ENCODE measurements at places on chromosomes 13 and 19. TPM values are rescaled to one million over a fixed set of nuclear protein-coding genes. Genes with fewer than 3 reads are reported as not detected.

Gene APOE
- polyA plus RNA-seq, result 45.1 TPM

Gene TEX101
- polyA plus RNA-seq, result not detected

DNA sequence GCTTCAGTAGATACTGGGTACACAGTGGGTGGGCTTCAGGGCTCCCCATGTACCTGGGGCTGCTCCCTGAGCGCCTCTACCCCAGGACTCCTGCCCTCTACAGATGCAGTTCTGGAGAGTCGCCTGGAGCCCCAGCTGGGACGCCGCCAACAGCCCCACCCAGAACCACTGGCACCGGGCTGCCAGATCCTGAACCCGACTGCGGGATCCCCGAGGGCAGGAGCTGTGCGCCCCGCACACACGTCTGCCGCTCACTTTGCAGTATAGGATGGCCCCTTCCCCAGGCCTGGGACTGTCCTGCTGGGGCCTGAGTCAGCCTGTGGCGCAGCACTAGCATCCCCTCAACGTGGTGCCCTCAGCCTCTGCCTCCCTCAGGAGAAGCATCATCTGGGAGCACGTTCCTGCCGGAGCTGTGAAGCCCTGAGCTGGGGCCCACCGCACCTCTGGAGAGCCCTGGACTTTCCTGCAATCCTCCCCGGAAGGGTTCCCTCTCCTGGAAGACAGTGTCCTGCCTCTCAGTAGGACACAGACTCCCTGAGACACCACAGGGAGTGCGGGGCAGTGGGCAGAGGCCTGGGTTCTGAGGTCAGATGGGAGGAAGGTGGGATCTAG lies 3.7 kb downstream of the REXO1 start:
- DNase-seq, result no peak

DNA sequence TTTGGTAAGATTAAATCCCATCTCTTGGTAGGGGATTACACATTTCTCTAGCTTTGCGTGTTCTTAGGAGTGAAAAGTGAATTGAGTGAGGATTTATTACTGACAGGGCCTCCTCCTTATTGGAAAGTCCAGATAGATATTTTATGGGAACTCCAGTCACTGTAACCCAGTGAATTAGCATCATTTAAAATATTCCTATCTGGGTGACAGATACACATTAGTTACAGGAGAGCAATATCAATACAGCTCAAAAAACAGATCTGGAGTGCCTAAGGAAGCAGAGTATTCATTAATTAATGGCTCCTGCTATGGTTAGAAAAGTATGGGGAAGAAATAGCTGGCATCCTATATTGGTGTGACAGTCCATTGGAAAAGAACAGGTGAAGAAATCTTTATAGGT lies 248.2 kb downstream of the SLITRK6 start:
- no peak for DNase-seq

Gene USHBP1
- polyA plus RNA-seq, result 11.6 TPM

DNA sequence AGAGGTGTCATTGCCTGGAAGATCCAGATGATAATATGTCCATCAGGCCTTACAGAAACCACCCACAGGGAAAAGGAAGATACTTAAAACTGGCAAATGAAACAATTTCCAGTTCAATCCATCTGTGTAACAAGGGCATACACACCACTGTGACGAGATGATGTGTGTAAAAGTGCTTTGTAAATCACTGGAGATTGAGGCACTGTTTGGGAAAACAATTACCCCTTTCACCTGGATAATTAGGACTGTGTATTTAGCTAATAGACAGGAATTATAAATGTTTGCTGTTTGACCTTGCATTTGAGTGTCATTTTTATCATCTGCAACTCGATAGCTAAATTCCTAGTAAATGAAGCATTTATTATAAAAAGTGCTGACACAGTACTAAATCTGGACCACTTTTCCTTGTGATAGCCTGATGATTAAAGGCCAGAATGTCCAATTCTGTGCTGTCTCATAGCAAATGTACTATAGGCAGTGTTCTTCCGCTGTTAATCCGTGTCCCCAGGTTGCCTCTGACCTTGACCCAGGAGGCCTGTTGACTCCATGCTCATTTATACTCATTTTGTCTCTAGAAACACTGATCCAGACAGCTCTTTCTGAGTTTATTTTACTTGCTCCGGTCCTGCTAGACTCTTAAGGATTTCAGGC lies 105.8 kb downstream of the LACC1 start:
- DNase-seq, result no peak

Gene PBX4
- 18.0 TPM for polyA plus RNA-seq

- DNase-seq, result no peak
Measured at GRCh38 chr13:64758521-64759244, 2471.5 kb downstream of the PCDH9 start.

Gene ANGPTL4
- 5.5 TPM for polyA plus RNA-seq

DNA sequence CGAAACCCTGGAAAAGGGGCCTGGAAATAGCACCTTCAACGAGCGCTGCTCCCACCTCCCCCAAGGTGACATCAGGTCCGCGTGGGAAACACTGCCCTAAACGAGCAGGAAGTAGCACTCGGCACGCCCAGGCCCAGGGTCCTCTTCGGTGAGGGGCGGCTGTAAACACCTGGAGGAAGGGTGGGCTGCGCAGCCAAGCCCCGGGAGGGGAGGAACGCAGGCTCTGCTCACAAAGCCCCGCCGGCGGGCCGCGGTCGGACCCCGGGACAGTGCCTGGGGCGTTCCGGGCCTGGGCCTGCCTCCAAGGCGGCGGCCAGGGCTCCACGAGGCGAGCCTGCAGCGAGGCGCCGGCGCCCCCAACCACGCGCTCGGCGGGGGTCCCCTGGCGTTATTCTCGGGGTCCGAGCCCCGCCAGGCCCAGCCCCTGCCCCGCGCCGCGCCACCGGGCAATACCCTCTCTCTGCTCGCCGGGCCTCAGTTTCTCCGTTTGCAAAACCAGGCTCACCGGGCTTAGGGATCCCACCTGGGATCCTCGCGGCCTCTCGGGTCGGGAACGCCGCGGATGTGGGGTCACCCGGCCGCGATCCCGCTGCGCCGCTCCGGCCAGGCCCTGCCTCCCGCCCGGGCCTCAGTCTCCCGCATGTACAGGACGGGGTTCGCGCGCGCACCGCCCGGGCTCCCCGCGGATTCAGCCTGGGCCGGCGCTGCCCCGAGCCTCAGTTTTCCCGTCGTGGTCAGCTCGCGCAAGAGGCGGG lies 630 bp downstream of the RNF126 start:
- peak; percentile 72 for DNase-seq

- DNase-seq, result no peak
Measured at GRCh38 chr13:74975111-74975510, 506.9 kb downstream of the TBC1D4 start.

Gene SLC5A5
- 0.11 TPM for polyA plus RNA-seq

DNA sequence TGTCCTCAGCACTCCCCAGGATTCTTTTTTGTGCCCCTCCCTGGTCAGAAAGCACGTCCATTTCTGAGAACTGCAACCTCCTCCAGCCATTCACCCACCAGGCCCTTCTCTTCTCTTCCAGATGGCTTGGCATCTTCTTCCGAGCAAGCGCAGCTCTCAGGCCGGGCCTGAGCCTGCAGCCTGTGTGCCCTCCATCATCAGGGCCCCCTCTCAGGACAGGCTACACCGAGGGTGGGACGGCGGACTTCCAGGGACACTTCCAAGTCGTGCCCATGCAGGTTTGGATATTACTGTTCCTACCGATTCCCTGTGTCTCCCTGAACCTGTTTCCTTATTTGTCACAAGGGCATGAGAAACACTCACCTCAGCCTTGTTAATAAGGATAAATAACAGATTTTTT lies 28.4 kb downstream of the SOX1 start:
- DNase-seq, result no peak

DNA sequence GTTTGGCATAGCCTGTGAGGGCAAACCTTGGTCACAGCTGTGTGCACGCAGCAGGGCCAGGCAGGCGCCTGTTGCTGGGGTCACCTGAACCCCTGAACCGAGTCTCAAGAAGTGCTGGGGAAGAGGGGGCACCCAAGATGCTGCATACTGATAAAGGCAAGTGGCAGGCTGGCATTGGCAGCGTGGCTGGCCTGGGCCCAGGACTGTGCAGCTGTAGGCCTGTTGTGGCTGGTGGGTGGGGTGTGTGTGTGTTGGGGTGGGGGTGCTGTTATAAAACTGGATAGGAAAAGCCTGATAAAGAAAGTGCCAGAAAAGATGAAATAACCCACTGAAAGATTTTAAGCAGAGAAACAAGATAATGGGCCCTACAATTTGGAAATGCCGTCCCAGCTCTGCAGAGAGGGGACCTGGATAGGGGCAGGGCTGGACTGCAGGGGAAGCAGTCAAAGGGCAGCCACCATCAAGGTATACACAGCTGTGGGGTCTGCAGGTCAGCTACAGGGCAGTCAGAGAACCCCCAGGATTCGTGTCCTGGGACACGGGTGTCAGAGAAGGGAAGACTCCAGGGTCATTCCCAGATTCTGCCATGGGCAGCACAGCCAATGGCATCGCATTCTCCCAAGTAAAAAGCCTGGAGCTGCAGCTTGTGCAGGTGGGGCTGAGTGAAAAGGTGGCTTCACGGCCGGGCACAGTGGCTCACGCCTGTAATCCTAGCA lies 33.2 kb downstream of the CILP2 start:
- DNase-seq, result no peak

- no peak for DNase-seq
Measured at GRCh38 chr19:10353793-10354391, 14.5 kb upstream of the ICAM3 start.

DNA sequence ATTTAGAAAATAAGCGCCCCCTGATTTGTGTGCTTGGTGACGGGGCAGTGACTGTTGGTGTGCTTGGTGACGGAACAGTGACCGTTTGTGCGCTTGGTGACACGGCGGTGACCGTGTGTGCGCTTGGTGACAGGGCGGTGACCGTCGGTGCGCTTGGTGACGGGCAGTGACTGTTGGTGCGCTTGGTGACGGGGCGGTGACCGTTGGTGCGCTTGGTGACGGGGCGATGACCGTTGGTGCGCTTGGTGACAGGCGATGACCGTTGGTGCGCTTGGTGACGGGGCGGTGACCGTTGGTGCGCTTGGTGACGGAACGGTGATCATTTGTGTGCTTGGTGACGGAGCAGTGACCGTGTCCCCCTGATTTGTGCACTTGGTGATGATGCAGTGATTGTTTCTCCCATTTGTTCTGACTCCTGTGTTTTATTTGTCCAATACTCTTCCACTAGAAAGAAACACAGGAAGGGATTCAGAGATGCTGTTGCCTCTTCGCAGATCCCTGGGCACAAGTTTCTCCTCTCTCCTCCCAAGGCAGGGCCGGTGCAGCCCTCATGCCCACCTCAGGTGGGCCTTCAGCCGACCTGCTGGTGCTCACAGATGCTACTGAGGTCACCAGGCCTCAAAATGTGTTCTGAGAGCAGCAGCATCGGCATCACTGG lies 128.3 kb downstream of the ATP11A start:
- no peak for DNase-seq

DNA sequence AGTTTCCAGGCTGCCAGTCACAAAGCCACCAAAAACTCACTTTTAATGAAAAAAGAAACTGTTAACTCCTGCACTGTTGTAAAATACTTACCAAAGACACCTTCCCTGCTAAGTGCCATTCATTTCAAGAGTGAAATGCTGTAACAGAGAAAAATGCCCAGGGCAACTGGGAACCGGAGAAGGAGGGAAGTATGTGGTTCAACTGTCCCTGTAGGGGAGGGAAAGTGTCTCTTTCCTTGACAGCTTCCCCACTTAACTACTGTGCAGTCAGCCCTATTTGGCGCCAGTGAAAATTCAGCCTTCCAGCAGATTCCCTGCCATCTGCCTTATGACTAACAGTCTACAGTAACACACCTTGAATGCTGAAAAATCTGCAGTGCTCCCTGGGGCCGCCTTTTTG lies 789.0 kb downstream of the DIAPH3 start:
- DNase-seq, result no peak

DNA sequence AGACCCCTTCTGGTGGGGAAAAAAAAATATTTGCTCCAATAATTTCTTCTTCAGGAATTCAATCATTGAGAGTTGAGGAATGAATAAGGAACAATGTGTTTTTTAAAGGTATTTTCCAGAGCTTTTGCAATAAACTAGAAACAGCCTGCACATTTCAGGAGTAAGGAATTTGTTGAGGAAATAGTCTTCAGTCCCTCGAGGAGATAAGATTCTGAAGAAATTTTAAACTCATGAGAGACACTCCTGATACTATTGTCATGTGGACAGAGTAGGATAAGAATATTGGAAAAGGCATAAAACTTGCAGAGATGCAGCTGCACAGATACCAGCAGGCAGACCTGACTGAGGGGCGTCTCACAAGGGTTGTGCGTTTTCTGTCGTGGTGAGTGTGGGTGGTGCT lies 36.6 kb downstream of the COMP start:
- no peak for DNase-seq

Gene SOX1
- not detected for polyA plus RNA-seq

Measured in left lung (tissue), 14 donors.